Stimulated activated effector memory CD8-positive, alpha-beta T cell treated with anti-CD3 and anti-CD28 coated beads, Interleukin-12 subunit alpha, Interleukin-12 subunit beta, amount 100 ng/mL, for 72 hours (primary cell): ENCODE measurements at places on chromosomes 5 and 9.

DNA sequence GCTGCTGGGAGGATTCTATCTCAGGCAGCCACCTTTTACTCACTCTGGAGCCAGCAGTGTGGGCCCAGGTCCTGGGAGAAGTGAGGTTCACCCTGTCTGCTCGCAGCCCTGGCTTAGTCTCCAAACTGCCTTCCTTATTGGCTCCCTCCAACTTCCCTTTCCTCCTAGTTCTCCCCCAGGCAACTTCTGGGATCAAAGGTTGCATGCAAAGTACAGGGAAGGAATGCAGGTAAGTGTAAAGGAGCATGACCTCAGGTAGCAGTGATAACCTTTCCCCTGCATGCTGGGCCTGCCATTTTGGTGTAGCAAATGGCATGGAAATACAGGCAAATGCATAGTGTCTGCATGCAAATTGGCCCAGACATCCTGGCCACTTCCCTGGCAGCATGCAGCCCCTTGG, 53.8 kb upstream of the ARAP3 start:
- no peak for DNase-seq

- no peak for DNase-seq
Observed at GRCh38 chr9:134455537-134455933, 129.3 kb downstream of the RXRA start.

DNA sequence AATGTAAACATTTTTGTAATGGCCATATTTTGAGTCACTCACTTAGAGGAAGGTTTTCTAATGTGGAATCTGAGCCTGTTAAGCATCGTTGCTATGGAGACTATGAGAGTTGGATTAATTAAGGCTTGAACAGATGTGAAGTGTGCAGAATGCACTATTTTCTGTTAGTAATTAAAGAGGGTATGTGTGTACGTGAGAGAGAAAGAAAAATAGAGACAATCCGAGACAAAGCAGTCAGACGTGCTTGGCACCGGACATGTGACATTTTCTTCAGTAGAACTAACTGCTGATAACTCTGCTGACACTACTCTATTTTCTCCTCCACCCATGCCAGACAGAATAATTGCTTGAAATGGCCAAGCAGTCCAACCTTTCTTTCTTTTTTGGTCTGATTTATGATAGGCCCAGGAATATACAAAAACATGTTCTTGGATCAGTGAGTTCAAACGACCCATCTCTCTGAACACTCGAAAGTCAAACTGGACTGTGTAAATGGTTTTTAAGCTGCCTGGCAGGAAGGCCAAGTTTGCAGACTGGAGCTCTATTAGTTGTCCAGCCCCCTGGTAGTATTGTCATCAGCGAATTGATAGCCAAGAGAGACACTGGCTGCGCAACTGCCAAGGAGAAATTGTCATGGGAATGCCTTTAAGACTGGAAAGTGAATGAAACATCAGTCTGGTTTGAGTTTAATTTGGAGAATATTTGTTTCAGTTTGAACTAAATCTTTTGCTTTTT, 322.1 kb downstream of the ARHGEF28 start:
- DNase-seq, result no peak

DNA sequence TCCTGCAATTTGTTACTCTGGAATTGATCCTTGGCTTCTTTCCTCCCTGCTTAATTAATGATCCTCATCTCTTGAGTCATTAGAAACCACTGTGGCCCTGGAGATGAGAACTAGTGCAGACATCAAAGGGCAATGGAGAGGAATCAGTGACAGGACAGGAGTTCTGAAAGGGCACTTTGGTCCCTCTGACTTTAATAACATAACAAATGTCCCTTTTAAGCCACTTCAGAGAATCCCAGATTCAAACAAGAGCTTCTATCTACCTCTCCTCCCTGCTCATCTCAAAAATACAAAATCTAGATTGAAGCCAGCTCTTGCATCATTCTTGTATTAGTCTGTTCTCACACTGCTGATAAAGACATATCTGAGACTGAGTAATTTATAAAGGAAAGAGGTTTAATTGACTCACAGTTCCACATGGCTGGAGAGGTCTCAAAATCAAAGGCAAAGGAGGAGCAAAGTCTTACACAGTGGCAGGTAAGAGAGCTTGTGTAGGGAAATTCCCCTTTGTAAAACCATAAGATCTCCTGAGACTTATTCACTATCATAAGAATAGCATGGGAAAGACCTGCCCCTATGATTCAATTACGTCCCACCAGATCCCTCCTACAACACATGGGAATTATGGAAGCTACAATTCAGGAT, 139.1 kb downstream of the PLPPR1 start:
- no peak for DNase-seq

- no peak for DNase-seq
Observed at GRCh38 chr9:71853084-71853483, 57.9 kb downstream of the ABHD17B start.

DNA sequence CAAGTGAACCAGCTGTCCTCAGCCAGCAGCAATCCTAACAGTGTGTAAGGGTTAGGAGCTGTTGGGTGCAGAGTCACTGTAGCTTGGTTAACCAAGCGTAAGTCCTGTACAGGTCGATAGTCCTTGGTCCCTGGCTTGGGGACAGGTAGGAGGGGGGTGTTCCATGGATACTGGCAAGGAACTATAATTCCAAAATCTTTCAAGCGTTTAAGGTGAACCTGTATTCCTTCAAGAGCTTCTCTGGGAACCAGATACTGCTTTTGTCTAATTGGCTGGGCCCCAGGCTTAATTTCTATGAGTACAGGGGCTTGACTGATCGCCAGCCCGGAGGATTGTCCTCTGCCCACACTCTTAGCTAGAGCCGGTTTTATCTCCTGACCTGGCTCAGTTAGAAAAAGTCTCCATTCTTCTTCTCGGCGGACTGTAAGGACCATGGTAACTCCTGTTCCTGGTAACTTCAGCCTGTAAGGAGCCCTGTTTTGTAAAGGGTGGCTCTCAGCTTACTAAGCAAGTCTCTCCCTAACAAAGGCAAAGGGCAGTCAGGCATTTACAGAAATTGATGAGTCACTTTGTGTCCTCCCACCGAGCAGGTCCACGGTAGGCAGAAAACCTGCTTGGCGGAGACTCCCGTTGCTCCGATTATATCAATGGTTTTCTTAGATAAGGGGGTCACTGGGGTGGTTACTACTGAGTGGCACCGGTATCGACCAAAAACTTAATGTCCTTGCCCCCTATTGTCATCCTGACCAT, 6.0 kb upstream of the ZNF354C start:
- DNase-seq, result no peak

- DNase-seq, result no peak
Observed at GRCh38 chr9:95189251-95190098, 128.0 kb downstream of the FANCC start.

DNA sequence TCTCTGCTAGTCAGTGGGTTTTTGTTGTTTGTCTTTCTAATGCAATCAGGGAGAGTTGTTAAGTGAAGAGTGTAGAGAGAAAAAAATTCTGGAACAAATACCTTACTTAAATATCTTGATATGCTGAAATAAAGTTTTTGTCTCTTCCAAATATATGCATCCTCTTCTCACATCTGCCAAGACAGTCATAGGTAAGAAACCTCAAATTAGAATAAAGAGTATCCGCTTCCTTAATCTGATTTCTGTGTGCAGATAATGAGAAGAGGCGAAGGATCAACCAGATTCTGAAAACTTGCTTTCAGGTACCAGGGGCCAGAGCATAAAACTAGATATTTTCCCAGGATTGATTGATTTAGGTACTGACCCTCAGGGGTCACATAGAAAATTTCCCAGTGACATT, 11.3 kb upstream of the IL6ST start:
- DNase-seq, result no peak

DNA sequence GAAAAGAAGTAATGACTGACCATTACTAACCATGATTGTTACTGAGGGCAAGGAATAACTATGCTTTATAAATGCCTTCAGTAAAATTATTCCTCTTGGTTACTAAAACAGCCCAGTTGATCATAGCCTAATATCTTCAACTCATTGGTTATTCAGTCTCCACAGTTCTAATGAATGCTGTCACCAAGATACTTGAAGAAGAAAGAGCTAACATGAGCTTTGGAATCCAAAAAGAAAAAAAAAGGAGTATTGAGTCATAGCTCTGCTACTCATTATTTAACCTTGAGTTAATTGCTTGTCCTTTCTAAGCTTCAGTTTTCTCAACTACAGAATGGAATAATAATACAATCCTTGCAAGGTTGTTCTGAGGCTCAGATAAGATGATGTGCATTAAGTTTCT, 187.7 kb downstream of the BRINP1 start:
- no peak for DNase-seq

GRCh38 chr9:92342825-92343488, 17.2 kb downstream of the CENPP start:
- no peak for DNase-seq

DNA sequence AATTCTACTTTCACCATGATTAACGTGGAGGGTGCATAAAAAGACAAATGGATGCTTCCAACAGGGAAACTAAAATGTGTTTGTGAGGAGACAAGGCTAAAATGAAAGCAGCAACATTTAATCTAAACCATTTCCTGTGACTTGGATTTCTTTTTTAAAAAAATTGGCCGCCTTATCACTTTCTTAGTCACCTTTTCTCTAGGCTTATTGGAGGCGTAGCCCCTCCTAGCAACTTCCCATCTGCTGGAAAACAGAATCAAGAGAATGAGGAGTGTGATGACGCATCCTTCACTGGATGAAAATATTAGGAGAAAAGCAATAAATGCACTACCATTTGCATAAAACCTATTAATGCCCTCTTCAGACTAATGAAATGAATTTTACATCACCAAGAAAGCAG, 791 bp upstream of the GPR150 start:
- DNase-seq, result no peak

DNA sequence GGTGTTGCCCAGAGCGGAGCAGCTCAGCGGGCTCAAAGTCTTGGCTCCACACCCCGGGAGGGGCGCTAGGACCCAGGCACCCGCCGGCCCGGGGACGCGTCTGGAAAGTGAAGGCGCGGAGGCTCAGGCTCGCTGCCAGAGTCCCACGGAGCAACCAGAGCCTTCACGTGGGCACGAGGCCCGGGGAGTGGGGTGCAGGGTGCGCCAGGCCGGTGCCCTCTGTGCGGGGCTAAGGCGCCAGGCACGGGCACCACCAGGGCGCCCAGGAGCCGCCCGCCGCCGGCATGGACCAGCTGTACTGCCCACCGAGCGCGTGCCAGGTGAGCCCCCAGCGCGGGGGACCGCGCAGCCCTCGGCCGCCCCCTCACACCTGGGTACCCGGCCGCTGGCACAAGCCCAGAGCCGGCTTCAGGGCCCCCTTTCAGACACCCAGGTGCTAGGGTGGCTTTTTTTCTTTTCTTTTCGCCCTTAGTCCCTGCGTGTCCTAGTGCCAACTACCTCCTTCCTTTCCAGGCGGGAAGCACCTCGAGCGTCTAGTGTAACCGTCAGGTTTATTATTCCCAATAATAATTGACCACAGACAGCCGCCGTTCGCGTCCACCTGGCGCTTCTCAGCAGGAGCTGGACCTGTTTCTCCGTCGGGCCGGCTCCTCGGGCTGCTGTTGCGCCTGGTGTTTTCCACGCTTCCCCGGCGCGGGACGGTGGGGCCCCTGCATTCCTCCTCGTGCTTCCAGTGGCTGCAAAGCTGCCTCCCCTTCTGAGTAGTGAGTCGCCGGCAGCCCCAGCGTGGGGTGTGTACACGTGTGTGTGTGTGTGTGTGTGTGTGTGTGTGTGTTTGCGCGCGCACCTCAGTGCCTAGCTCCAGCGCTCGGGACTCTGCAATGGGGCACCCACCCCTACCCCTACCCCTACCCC, 30.1 kb upstream of the PDE8B start:
- no peak for DNase-seq

- DNase-seq, result no peak
Observed at GRCh38 chr5:154644745-154645411, 110.3 kb upstream of the LARP1 start.

GRCh38 chr5:67805666-67806348, 409.7 kb upstream of the PIK3R1 start:
- no peak for DNase-seq

- no peak for DNase-seq
Observed at GRCh38 chr5:143658956-143659355, 153.0 kb upstream of the HMHB1 start.

GRCh38 chr5:111932628-111933027, 175.6 kb upstream of the NREP start:
- no peak for DNase-seq

GRCh38 chr5:85545129-85545528, 1072.6 kb upstream of the COX7C start:
- DNase-seq, result no peak

DNA sequence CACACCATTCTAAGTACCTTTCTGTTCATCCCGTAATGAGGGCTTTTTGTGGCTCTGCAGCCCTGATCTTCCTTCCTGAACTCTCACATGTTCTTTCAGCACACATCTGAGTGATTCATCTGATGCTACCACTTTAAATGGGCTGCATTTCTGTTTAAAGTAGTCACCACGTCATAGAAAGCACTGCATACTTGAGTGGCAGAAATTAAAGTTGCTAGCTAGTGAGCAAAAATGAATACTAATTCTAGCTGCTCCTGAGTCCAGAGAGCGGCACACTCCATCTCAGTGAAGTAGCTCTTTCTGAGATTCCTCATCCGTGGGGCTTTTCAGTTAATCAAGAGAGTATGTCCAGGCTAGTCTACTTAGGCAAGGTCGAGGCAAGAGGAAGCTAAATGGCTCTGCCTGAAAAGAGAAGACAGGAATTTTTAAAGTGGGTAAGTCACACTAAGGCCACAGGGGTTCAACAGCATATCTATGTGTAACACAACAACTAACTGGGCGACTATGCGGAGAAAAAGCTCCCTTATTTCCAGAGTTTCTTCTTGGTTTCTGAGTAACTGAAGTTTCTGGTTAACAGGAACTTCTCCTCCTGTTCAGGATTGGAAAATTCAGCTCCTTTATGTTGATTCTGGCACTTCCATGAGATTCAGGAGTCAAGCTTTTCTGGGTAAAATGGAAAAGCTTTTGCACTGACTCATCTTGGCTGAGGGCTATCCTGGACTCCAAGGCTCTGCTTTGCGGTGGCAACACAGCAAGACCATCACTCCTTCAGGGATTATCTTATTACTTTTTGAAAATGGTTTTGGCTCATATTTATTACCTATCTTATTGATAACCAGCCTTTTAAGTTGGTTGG, 109.5 kb downstream of the TAF11L14 start:
- no peak for DNase-seq

DNA sequence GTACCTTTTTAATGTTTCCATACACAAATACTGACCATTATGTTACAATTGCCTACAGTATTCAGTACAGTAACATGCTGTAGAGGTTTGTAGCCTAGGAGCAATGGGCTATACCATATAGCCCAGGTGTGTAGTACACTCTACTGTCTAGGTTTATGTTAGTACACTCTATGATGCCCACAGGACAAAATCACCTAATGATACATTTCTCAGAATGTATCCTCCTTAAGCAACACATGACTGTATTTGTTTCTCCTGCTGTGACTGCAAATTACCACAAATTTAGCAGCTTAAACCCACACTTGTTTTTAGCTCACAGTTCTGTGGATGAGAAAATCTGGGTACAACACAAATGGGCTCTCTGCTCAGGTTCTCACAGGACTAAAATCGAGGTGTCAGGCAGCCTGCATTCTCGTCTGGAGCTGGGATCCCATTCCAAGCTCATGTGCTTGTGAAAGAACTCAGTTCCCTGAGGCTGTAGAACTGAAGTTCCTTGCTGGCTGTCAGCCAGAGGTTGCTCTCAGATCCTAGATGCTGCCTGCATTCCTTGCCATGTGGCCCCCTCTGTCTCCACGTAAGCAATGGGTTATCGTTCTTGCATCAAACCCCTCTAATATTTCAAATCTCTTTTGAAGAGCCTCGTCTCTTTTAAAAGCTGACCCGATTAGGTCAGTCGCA, 38.6 kb upstream of the PIK3R1 start:
- no peak for DNase-seq
